ENCODE measurements at places on chromosomes 7 and 10. TPM values are rescaled to one million over a fixed set of nuclear protein-coding genes. Genes with fewer than 3 reads are reported as not detected.

TMEM139 gene
- total RNA-seq = 0.34 TPM

GRID1 gene
- total RNA-seq = not detected

SCART1 gene
- 2.8 TPM for total RNA-seq

NUP42 gene
- total RNA-seq = 50.6 TPM

PRKAR2B gene
- total RNA-seq = 0.71 TPM

TLX1 gene
- total RNA-seq = not detected

CUZD1 gene
- 2.2 TPM for total RNA-seq

EIF5AL1 gene
- 1.4 TPM for total RNA-seq

BUD31 gene
- 93.7 TPM for total RNA-seq

ARHGEF35 gene
- total RNA-seq = 3.9 TPM

MPP7 gene
- 8.3 TPM for total RNA-seq

TMEM273 gene
- 6.7 TPM for total RNA-seq

COMMD3 gene
- 68.2 TPM for total RNA-seq

DGKI gene
- not detected for total RNA-seq

PDZD7 gene
- 0.11 TPM for total RNA-seq

UNCX gene
- total RNA-seq = not detected

MSMB gene
- total RNA-seq = not detected

PON3 gene
- not detected for total RNA-seq

ABCB4 gene
- 17.5 TPM for total RNA-seq

VENTX gene
- total RNA-seq = 0.13 TPM

NSUN6 gene
- 16.4 TPM for total RNA-seq

CAMK2B gene
- 0.17 TPM for total RNA-seq

FZD1 gene
- total RNA-seq = 0.42 TPM

Measured in activated B cell treated with CpG ODN at 0.5 μM for 24 hours (primary cell).